ENCODE measurements at places on chromosomes 7 and 10.
A peak's percentile ranks its signal among the peaks of the same experiment; 100 is the strongest.

- no peak for DNase-seq
These were observed 47.8 kb upstream of the ORC5 start for GRCh38 chr7:104255616-104256015.

DNA sequence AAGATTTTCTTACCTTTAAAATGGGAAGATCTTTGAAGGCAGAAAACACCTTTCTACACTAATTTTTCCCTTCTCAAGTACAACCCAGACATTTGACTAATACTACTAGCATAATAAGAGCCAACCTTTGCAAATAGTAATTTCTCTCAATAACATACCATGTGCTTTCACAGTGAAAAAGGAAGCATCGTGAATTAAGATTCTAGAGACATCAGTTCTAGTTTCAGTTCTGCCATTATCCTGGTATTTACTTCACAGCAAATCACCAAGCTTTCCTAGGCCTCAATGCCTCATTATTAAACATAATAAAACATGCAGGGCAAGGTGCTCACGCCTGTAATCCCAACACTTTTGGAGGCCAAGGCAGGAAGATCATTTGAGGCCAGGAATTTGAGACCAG, 24.9 kb downstream of the GSAP start:
- no peak for DNase-seq

- peak; percentile 70 for DNase-seq
These were observed 3.5 kb upstream of the CFAP58 start for GRCh38 chr10:104350127-104350635.

GRCh38 chr10:3948843-3949242, 163.8 kb upstream of the KLF6 start:
- no peak for DNase-seq
